ENCODE measurements at places on chromosomes 7 and 10. TPM values are rescaled to one million over a fixed set of nuclear protein-coding genes. Genes with fewer than 3 reads are reported as not detected.

GRCh38 chr7:2928256-2928612 lies 84.1 kb upstream of the GNA12 start:
- no peak for DNase-seq

DNA sequence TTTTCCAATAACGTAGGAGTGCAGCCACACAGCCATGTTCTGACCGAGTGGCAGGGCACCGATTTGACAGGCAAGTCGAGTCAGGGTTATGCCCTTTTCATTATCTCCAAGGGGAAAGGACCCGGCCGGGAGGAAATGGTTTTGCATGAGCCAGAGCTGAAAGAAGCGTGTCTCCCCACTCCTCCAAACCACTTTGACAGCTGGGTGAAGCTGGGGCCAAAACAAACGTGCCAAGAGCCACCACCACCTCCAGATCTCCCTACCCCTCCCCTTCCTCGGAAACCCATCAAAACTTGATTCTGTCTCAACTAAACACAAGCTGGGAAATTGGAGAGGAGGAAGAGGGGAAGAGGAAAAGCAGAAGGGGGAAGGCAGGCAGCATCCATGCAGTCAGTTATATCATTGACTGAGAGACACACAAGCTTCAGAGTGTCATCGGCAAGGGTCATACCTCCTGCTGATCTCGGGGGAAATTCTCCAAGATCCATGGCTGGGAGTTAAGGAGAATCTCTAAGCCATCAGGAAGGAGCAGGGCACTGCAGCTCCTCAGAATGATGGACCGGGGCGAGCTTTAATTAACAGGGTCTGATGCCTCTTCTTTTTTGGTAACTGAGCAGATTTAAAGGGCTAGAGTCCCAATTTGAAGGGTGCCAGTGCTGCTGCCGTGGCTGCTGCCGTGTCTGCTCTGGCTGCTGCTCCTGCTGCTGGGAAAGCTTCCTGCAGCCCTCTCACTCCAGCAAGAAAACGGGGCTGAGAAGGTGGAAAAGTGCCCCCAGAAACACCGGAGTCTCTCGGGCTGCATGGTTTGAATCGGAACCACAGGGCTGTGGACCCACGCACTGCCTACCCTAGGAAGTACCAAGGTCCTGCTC lies 34.7 kb upstream of the CALN1 start:
- DNase-seq = no peak

DNA sequence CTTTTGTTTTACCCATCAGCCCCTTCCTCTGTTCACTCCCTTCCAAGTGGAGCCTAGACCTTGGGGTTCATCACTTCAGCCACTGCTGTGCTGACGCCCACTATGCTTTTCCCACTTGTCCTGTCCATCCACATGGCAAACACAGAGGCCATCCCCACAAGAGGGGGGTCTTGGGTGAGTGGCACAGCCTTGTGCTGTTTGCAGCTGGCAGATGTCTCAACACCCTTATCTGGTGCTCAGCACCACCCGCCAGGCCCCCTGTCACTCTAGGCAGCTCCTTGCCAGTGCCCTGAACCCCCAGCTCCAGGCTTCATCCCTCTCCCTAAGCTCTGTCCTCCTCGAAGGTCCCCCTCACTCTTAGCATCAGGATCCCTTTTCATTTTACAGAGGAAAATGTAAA lies 13.1 kb downstream of the BLVRA start:
- DNase-seq = no peak

- DNase-seq = no peak
Measured at GRCh38 chr10:111873041-111873440, 310.5 kb downstream of the GPAM start.

DNA sequence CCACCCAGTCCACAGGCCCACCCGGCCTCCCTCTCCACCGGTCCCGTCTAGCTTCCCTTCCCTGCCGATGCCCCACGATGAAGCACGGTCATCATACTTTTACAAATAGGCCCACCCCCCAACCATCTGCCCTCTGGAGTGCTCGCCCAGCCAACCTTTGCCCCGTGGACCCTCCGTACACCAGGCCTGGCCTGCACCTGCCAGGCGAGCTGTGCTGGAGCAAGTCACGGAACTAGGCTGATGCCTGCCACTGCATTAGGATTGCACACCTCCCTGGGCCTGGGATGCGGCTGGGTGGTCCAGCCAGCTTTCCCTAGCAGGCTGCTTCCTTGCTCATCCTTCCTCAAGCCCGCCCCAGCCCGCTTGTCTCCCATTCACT lies 44.7 kb downstream of the PPIF start:
- no peak for DNase-seq

- no peak for DNase-seq
Measured at GRCh38 chr7:149547126-149547525, 49.5 kb upstream of the ZNF746 start.

DNA sequence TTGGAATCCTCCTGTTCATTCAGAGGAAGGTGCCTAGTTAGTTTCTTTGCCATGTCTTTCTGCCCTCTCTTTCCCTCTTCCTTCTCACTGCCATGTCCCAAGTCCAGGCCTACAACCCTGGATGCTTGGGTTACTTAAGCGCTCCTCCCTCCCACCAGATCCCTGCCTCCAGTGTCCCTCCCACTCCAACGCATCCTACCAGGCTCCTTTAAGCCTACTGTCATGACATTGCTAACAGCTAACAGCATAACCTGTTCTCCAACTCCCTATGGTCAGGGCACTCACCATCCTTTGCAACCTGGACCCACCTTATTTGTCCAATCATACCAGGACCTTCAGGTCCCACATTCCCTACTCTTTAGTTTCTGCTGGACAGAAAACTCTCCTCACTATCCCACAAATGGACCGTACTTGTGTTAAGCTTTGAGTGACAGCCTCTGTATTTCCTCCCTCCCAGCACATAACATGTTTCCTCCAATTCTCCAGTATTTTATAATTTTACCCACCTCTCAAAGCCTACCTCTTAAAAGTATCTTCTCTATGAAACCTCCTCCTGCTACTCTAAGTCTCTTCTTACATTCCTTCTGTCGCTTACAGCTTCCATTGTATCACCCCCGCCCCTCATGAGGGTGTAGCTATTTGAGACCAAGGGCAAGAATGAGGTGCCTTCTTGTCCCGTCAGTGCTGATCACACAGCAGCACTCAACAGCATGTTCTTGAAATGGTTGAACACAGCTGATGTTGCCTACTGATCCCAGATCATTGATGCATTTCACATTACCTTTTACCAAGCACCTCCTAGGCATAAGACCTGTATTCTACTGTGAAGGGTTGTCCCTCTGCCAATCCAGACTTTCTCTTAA lies 1.7 kb downstream of the BLNK start:
- no peak for DNase-seq

DNA sequence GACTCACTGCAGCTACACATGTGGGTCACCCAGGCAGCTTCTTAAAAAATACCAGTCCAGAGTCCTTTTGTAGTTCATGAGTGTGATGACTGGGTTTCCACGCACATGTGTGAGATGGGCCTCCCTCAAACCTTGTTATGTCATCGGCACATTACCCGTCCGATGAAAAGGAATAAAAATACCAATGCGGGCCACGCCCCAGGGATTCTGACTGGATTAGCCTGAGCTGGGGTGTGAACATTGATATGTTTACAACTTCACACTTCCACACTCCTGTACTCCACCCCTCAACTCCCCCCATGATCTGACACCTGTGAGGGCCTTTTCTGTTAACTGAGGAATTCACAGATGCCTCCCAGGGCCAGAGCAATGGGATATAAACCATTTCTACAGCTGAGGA lies 6.2 kb downstream of the SLC29A3 start:
- no peak for DNase-seq

- no peak for DNase-seq
Measured at GRCh38 chr7:333393-333764, 43.4 kb downstream of the FOXL3 start.

GRCh38 chr7:151240536-151240935 lies 8.0 kb downstream of the SMARCD3 start:
- DNase-seq = no peak

- no peak for DNase-seq
Measured at GRCh38 chr10:128386231-128386630, 260.0 kb upstream of the MKI67 start.

DNA sequence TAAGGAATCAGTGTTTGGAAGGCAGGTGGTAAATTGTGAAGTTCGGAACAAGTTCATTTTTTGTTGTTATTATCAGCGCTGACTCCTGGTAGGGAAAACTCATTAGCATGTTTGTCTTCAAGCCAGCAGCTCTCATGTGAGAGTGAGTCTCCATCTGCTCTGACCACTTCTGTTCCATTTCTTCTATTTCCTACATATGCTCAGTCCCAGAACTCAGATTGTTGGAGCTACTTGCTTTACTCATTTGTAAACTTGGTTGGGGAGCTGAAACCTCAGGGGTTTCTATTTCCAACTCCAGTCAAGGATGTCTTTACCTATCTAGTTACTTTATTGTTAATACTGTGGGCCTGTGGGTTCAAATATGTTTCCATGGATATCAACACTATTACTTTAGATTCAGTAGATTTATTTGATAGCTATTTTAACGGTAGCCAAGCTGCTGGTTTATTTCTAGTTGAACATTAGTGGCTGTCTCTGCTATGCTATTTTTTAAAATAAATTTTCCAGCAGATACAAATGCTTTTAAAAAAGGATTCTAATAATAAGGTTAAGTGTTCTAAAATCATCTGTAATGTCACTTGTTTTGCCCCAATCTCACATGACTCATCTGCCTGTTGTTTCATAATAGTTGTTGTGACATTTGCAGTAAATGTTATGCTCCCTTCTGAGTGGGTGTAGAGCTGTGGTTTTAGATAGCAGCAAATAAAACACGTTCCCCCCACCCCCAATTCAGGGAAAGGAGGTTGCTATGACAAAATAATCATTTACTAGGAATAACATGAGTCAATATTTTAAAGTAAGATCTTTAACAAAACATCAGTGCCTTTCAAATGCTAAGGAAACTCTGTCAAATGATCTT lies 143.3 kb downstream of the HDAC9 start:
- no peak for DNase-seq

GRCh38 chr10:20993389-20993788 lies 96.3 kb upstream of the NEBL start:
- DNase-seq = no peak

GRCh38 chr10:98331885-98332284 lies 63.9 kb upstream of the LOXL4 start:
- DNase-seq = no peak

GRCh38 chr10:27297844-27298521 lies 57.4 kb upstream of the ACBD5 start:
- no peak for DNase-seq

DNA sequence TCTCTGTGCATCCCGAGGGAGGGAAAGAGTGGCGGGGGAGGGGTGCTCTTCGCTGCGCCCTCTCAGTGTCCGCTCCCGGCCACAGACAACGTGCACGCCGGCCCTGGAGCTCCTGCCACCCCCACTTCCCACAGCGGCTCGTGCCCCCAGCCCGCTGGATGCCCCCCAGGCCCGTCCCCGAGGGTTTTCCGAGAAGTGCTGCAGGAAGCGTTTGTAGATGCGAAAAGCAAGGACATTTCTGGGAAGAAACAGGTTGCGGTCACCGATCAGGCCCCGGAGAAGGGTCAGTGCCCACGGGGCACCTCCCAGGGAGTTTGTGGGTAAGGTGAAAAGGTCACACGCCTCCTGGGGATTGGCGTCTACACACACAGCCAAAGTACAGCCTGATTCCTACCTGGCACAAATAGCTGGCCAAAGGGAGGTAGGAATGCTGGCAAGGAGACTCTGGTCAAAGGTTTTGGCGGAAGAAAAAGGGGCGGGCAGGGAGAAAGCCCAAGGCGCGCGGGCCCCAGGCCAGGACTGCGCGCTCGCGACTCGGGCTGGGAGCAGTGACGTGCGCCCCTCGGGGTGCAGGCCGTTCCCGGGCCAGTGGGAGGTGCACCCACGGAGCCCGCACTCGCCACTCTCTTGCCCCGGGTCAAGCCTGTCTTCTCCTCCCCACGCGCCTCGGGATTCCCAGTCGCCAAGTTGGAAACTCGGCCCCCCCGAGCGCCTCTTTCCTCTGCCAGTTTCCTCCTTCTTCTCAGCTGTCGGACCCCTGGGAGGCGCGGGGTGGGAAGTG lies 1.5 kb upstream of the NRP1 start:
- DNase-seq = no peak

GRCh38 chr10:28875549-28876081 lies 198.3 kb downstream of the BAMBI start:
- DNase-seq = no peak

- DNase-seq = no peak
Measured at GRCh38 chr10:88522715-88523114, 60.4 kb downstream of the RNLS start.

DNA sequence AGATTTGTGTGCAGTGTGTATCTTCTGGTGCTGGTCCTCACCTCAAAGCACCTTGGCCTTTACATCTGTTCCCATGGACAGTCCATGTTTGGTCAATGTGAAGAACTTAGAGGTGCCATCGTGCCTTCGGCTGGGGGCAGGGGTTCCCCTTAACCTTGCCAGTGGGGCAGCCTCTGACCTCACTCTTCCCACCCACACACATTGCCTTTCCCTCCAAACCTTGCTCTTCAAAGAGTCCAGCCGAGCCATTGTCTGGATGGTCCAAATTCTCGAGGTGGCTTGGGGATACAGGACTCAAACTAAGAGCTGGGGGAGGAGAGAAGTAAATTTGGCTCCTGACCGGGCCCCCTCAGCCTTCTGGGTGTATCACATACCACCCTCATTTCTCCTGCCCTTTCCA lies 76.2 kb upstream of the HABP2 start:
- no peak for DNase-seq

- no peak for DNase-seq
Measured at GRCh38 chr7:78587443-78588044, 789.0 kb downstream of the PHTF2 start.

GRCh38 chr7:138195151-138195571 lies 118.9 kb downstream of the AKR1D1 start:
- DNase-seq = no peak

- DNase-seq = no peak
Measured at GRCh38 chr7:28533731-28534531, 121.6 kb downstream of the CREB5 start.

DNA sequence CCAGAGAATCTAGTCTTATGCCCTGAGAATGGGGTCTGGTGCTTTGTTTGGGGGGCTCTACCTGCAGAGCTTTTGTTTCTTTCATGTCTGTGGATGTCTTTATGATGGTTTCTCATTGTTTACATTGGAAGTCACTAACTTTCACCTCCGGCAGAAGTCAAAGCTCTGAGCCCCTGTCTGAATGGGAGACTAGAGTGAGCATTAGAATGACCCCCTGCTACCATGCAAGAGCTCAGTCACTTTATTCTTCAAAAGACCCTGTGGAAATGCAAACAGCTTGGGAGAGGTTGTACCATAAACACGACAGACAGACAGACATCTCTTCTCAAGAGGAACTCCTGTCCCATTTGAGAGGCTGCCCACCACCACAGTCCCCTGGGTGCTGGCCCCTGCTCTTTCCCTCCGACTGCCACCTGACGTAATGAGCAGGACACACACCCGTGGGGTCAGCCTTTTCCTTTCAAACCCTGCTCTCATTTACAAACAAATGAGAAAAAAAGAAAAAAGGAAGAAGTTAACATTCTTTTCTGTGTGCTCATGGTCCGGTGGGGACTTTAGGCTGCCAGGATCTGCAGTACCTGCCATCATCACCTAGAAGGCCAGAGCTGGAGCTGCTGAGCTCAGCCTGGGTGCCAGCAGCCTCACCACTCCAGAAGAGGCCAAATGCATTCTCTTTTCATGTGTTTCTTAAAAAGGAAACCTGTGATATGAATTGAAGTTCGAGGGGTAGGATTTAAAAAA lies 91.6 kb downstream of the FZD1 start:
- no peak for DNase-seq

UCMA gene
- not detected for total RNA-seq

HMX3 gene
- total RNA-seq = not detected

KEL gene
- 0.70 TPM for total RNA-seq

AKR1B1 gene
- total RNA-seq = 92.4 TPM

SMURF1 gene
- total RNA-seq = 23.2 TPM

FANK1 gene
- total RNA-seq = 2.2 TPM

KLF14 gene
- total RNA-seq = not detected

MTERF1 gene
- total RNA-seq = 23.8 TPM

PPP1R9A gene
- not detected for total RNA-seq

SPDYE16 gene
- total RNA-seq = 0.33 TPM

All from T-cell (primary cell).